SHP77 treated with DMSO at 0.1 percent for 48 hours (cell line): ENCODE measurements at places on chromosomes 2 and 18.
A peak's percentile ranks its signal among the peaks of the same experiment; 100 is the strongest.

- DNase-seq: no peak
These were observed 56.3 kb upstream of the UPP2 start for GRCh38 chr2:158045362-158045761.

DNA sequence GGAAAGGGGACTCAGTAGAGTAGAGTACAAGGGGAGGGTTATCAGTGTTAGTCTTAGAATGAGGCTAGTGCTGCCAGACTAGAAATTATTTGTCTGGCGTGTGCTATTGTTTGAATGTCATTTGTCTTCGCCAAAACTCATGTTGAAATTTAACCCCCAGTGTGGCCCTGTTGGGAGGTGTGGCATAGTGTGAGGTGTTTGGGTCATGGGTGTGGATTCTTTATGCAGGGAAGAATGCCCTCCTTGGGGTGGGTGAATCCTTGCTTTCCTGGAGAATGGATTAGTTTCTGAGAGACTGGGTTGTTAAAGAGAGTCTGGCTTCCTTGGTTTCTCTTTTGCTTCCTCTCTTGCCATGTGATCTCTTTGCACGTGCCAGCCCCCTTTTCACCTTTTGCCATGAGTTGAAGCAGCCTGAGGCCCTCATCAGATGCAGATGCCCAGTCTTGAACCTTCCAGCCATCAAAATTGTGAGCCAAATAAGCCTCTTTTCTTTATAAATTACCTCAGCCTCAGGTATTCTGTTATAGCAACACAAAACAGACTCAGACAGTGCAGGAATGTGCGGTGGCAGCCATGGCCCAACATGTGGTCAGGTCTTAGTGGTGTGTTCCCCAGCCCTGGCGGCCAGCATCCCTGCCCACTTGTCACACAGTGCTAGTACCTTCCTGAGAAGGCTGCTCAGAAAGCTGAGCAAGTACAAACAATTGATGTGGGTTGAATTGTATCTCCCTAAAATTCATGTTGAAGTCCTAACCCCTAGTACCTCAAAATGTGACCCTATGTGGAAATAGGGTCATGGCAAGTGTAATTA, 48.4 kb upstream of the NAB1 start:
- no peak for DNase-seq

- no peak for DNase-seq
These were observed 13.7 kb downstream of the GCG start for GRCh38 chr2:162138310-162138709.

DNA sequence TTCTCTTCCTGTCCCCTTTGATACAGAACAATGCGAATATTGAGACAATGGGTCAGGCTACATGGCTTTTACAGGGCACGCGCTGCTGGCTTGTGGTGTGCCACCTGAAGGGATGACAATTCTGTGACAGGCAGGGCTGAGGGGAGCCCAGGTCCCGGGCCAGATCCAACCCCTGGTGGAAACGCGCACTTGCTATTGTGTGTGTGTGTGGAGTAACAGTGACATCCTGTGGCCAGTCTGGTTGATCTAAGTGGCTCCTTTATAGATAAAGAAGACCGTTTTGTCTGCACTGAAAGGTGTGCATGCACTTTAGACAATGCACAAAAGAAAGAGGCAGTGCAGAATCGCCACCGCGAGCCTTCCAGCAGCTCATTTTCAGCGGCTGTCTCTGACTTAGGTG, 273.6 kb downstream of the HRH4 start:
- no peak for DNase-seq

DNA sequence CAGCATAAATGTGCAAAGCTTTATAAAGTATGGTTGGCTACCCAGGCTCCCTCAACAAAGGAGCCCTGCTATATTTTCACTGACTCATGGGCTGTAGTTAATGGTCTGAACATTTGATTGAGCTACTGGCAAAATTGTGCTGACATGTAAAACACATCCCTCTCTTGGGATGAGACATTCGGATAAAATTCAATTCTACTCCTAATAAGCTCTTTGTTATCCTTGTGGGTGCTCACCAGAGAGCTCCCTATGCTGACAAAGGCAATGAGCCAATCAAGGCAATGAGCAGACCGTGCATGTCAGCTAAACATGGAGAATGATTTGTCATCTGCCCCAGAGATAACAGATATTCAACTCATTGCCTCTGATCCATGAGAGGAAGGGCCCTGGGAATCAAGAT, 27.7 kb downstream of the SERPINB8 start:
- DNase-seq: no peak

DNA sequence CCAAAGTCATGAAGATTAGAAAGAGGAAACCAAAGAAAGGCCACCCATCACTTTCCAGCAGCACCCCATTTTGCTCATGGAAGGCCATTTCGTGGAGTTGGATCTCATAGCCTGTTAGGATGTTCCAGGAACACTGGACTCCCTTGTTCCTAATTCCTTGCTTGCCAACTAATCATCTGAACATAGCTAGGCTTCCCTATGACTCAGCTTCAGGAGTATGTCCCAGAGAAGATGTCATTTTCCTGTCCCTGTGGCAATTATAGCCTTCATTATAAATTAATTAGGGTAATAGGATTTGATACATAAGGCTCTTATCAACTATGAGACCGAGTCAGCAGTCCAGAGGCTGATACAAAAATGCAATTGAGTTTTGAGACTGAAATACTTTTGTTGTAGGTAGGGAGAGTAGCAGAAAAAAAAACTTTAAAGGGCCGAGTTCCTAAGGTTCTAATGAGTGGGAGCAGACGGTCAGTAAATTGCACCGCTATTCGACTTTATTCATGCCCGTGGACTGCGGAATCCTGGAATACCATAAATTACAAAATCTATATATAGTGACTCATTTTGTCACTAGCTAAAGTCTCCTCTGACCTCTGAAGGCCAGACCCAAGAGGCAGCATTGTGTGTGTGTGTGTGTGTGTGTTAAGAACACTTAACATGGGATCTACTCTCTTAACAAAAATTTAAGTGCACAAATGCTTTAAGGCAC, 311.8 kb downstream of the FBXO15 start:
- DNase-seq: no peak

DNA sequence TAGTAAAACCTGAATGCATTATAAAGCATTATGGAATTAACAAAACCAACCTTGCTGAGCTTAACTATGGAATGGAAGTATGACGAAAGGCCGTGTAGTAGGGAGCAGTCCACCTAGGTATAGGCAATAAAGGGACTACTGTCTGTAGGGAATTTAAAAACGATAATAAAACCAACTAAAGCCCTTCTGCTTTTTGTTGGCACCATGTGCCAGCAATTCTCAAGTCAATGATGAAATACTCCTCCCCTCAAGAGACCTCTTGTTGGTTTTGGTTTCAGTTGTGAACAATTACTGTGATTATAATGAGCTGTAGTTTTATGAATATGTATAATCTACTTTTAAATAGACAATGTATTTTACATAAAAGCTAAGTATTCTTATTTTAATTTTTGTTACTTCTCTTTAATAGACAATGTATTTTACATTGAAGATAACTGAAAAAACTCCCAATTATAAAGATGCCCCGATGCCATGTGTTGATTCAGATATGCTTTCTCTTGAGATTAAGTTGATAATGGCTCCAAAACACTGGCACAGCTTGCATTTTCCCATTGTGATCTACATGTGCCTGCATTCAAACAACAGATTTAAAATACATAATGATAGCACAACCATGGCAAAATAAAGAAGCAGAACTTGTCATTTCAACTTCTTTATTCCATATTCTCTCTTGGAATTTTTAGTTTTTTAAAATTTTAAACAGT, 55.5 kb upstream of the ZDBF2 start:
- no peak for DNase-seq

GRCh38 chr18:41370740-41371139, 584.3 kb upstream of the PIK3C3 start:
- DNase-seq: no peak

DNA sequence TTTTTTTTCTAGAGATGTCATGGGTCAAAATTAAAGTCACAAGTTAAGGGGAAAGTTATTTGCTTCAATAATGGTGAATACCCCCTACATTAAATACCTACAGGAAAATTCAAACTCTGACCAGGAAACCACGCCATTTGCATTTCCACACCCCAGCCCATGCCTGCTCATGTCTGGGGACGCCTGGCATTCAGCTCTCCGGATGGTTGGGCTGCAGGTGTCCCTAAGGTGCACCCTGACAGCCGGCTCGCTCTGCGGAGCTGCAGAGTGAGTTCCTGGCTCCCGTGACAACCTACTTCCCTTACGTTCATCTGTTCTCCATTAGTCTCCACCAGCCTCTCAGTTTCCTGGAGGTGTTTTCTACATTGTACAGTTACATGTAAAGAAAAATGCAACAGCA, 122.7 kb upstream of the RIOK3 start:
- DNase-seq: no peak

DNA sequence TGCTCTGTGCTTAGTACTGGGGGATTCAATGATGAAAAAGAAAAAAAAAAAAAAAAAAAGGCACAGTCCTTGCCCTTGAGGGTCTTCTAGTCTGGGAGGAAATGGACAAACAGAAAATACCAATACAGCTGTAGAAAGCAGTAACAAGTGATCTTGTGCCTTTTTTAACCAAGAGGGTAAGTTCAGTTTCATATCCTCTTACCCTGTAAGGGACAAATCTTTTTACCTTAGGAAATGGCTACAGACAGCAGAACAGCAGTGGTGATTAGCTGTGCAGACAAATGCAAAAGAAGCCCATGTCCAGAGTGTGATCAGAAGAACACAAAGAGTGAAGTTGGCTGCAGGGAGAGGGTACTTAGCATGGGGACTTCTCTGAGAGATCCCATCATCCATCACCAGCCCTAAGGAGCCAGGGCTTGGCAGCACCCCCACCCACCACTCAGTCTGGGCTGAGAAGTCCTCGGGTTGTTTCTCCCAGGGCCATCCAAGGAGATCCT, 102.9 kb downstream of the ALPK2 start:
- DNase-seq: no peak

- peak; percentile 89 for DNase-seq
These were observed 45.2 kb downstream of the PCBP1 start for GRCh38 chr2:70132244-70133126.
